ENCODE measurements at places on chromosomes 1 and 21. TPM values are rescaled to one million over a fixed set of nuclear protein-coding genes. Genes with fewer than 3 reads are reported as not detected.

Gene CYP4Z1
- not detected for total RNA-seq

DNA sequence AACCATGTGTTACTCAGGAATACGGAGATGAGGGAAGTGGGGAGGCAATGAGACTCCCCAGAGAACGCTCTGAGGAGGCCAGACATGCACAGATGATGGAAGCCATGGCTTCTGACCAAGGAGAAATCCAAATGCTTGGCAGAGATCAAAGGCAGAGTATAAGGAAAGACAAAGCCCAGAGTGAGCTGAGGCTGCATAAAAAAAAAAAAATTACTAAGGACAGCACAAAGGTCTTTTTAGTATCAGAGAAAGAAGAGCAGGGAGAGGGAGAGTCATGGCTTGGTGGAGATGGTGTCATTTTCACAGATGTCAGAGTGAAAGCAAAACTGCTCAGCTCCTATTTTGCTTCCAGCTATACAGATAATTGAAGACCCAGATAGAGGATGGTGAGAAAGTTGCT, 8.1 kb upstream of the NCF2 start:
- no peak for DNase-seq

- DNase-seq, result no peak
Observed at GRCh38 chr1:119968601-119969000, 72.3 kb upstream of the ADAM30 start.

Gene ADGRB2
- 1.9 TPM for total RNA-seq

DNA sequence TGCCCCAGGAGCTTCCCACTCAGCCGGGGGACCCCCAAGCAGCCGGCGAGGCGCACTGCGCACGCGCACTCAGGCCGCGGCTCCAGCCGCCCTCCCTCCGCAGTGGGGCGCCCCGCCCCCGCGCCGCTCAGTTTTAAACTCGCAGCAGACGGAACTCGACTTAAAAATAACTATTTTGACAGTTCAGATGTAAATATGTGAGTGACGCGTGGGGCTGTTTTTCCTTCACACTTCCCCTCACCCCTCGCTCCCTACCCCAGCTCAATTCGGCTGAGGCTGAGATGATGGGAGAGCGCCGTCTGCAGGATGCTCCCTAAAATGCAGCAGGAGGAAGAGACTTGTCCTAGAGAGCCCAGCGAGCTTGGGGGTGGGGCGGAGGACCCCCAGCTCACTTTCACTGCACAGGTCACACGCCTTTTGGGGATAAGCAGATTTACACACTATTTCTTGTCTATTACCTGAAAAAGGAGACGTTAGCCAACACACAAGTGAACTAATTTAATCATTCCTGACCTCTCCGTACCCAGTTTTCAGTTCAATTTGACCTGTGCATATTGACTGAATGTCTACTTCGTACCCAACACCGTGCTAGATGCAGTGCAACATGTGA, 8.9 kb upstream of the LEMD1 start:
- peak; percentile 54 for DNase-seq

DNA sequence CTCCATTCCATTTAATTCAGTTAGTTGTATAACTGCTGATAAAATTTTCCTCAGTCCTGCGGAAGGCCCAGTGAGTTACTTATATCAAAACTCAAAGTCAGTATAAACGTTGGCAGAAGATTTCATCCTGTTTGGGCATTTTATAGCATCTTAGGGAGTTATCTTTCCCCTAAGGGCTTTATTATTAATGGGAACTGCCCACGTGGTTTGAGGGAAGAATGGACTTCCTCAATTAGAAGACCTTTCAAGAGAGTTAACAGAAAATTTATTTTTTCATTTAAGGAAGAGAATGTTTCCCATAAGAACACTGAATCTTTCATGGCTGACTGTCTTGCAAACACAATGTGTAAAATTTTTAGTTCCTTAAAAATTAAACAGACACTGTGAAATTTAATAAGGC, 400.1 kb downstream of the NEGR1 start:
- no peak for DNase-seq

Measured in CD4-positive, CD25-positive, alpha-beta regulatory T cell (primary cell).